Thoracic aorta (tissue), 2 donors: ENCODE measurements at places on chromosomes 3 and 15. TPM values are rescaled to one million over a fixed set of nuclear protein-coding genes. Genes with fewer than 3 reads are reported as not detected.

GRCh38 chr15:58748040-58748851 is 1.3 kb downstream of the ADAM10 start:
- DNase-seq: no peak

- DNase-seq: no peak
Observed at GRCh38 chr3:187082758-187083375, 56.4 kb downstream of the RPL39L start.

DNA sequence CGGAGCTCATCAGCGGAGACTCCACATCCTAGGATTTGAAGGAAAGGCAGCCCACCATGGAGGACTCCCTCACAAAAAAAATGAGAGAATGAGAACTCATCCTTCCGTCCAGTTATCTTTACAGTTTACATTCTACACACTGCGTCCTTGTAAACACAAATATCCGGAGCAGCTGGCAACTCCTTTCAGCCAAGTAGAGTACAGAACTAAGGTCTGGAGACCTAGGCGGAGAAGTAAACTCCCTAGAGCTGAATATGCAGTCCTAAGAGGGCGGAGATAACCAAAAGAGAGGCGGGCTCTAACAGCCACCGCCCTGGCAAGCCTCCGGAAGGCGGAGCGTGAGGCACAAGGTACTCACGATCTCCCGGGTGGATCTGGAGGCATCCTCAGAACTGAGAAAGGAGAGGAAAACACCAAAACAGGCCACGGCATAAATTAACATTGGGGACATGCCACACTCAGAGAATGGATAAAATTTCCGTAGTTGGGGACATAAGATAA is 924 bp upstream of the SIN3A start:
- DNase-seq: peak; percentile 64

- DNase-seq: peak; percentile 50
Observed at GRCh38 chr15:101006931-101007691, 88.0 kb downstream of the LRRK1 start.

The CCR3 gene
- not detected for total RNA-seq

The CYP8B1 gene
- total RNA-seq: not detected

GRCh38 chr3:196625331-196625730 is 14.2 kb upstream of the NRROS start:
- DNase-seq: no peak

The APOD gene
- total RNA-seq: 153 TPM

DNA sequence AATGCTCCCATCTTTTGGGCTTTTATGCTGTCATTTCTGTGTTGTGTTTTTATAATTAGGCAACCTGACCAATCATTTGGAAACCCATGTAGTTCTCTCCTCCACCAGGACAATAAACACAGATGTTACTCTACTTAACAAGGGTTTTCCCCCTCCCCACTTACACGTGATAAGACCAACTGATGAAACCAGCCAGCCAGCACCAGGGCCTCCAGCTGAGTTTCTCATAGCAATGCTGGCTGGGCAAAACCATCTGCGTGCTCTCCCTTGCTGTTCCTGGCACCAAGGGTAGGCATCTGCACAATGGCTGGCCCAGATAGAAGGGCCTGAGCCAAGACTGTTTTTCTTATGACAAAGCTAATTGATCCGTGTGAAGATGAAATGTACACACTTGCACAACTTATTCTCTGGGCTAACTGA is 310.4 kb downstream of the PLCL2 start:
- DNase-seq: no peak

The CHRM5 gene
- total RNA-seq: not detected

- DNase-seq: no peak
Observed at GRCh38 chr3:4928277-4928789, 50.9 kb upstream of the BHLHE40 start.

DNA sequence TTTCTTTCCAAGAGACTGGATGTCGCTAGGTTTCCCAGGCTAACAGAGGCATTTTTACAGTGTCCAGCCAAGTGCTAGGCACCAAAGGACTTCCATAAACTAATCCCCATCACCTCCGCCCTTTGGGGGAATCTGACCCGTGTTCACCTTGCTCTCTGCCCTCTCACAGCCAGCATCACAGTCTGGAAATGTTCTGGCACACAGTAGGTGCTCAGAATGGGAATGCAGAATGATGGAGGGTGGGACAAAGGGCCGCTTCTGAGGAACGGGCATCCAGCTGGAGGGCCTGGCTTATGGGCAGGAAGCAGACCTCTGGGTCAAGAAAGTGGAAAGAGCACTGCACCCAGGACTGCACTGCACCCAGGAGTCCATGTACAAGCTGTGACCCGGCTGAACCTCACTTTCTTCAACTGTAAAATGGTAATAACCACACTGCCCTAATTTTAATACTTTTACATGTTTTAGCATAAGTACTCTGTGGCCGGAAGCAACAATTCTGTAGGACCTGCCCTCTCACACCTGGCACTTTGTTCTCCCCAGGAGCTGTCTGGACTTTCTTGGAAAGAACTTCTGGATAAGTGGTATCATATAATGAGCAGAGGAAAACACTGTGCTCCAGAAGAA is 901 bp upstream of the NMB start:
- no peak for DNase-seq

GRCh38 chr3:11384074-11384473 is 111.9 kb downstream of the ATG7 start:
- no peak for DNase-seq

DNA sequence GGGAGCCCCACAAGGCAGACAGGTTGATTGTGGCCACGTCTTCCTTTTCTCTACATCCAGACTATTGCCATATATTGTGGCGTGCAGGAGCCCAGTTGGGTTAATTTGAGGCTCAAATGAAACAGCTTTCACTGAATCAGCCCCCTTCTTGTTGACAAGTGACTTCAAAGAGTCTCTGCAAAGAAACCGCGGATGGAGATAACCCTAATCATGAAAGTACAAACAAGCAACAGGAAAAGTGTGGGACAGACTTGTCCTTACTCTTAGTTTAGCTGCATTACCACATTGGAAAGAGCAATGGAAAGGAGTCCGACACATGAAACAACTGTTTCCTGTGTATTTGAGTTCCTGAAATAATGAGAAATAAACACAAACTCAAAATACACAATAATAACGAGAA is 3.3 kb downstream of the TMEM40 start:
- DNase-seq: no peak

The OCA2 gene
- total RNA-seq: 14.8 TPM

The ARRDC4 gene
- total RNA-seq: 31.0 TPM

GRCh38 chr3:46878781-46879436 is 1.4 kb downstream of the PTH1R start:
- DNase-seq: no peak

GRCh38 chr3:157275832-157276231 is 115.9 kb upstream of the CCNL1 start:
- no peak for DNase-seq

The CASR gene
- total RNA-seq: not detected

The CCDC39 gene
- not detected for total RNA-seq

- no peak for DNase-seq
Observed at GRCh38 chr3:46865031-46865507, 1.8 kb upstream of the MYL3 start.

The CCDC50 gene
- total RNA-seq: 169 TPM

GRCh38 chr3:16350597-16351318 is 85.7 kb downstream of the OXNAD1 start:
- no peak for DNase-seq

The C3orf49 gene
- not detected for total RNA-seq

The DOCK3 gene
- 0.14 TPM for total RNA-seq

GRCh38 chr3:127848131-127849129 is 26.1 kb upstream of the MGLL start:
- no peak for DNase-seq

- no peak for DNase-seq
Observed at GRCh38 chr15:33639978-33640377, 328.3 kb upstream of the CHRM5 start.

The CATSPER2 gene
- total RNA-seq: 3.0 TPM

GRCh38 chr3:89038869-89039268 is 68.6 kb upstream of the EPHA3 start:
- no peak for DNase-seq

- no peak for DNase-seq
Observed at GRCh38 chr3:11629716-11630115, 14.0 kb downstream of the VGLL4 start.

GRCh38 chr3:36891701-36892160 is 53.1 kb downstream of the TRANK1 start:
- no peak for DNase-seq

The LRRIQ4 gene
- total RNA-seq: not detected

The AHSG gene
- not detected for total RNA-seq
